Endothelial cell (in vitro differentiated cells): ENCODE measurements at places on chromosomes 6 and 20.

DNA sequence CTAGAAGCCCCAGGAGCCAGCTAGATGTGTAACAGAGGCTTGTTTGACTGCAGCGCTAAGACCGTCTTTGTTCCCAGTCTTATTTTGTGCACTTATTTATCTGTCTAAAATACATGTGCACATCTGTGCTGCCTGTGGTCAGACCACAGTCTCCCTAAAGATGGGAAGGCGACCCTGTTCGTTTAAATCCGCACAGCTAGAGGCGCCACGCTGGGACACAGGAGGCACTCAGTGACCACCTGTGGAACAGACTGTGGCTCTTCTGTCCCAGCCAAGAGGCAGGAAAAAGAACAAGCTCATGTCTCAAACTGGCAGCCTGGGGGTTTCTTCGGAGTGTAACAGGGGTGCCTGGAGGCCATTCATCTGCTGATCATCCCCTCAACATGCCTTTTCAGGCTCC lies 66.8 kb downstream of the CPNE5 start:
- DNase-seq: no peak

GRCh38 chr20:60224914-60225313 lies 266.7 kb downstream of the CDH26 start:
- DNase-seq: peak; percentile 30

DNA sequence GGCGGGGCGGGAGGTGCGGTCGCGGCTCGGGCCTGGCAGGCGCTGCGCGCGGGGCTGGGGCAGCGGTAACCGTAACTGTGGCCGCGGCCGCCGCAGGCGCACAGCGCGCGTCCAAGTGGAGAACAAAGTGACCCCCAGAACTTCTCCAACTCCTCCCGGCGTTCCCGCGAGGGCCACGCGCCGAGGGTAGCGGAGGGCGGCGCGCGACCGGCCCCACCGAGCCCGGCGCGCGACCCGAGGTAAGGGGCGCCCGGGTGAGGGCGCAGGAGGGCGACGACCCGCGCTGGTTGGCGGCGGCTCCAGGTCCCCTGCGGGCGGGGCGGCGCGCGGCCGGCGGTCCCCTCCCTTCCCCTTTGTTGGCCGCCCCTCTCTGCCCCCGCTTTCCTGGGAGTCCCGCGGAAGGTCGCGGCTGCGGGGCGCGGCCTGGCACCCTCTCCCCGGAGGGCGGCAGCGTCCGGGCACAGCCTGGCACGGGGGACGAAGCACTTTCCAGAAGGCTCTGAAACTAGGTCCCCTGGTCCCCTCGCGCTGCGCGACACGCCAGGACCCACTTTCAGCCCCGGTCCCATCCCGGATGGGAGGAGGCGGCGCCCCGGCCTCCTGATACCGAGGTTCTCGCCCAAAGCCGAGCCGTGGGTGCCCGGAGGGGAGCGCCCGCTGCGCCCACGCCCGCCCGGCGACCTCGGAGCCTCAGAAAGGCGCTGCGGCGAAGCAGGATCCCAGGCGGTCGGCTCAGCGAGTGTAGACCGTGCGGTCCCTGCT lies at the start of gene TIAM2:
Gene TIAM2, plus strand, starts transcription at position 62 of the 762 bp plus-strand sequence. CDS start 133,909 bp downstream, outside the sequence.
- peak; percentile 45 for DNase-seq

- no peak for DNase-seq
These were observed 5.9 kb downstream of the SPAG4 start for GRCh38 chr20:35621560-35621946.

DNA sequence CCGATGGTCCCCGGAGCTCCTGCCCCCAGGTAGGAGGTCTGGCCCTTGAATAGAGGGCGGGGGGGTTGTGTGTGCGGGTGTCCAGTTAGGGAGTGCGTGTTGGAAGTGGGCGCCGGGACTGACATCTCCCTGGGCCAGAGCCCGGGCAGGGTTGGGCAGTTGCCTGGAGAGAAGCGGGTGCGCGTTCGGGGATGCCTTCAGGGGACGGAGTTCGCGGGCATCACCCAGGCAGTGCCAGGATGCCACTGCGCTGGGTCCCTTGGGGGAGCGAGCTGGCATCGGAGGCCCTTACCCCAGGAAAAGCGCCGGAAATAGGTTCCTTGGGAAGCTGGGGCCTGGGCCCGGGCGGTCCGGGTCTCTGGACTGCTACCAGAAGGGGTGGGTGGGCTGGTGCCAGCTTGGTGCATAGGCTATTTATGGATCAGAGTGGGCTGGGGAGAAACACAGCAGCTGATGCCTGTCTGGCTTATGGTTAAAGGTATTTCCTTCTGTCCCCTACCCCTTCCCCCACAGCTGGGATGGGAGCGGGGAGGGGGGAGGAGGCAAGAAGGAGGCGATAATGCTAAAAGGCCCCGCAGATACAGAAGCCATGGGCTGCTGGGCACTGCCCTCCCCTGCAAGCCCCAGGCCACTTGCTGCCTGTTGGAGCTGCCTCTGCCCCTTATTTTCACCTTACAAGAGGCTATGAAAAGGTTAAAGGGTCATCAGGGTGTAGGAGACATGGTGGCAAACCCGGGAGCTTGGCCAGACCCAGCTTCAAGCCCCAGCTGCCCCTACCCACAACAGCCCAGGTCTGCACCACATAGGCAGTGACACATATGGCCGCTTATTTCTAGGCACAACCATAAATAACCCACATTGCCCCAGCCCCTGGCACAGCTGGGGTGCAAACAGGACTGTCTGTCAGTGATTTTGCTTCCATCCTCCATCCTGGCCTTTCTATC lies 638 bp downstream of the PACSIN1 start:
- no peak for DNase-seq

DNA sequence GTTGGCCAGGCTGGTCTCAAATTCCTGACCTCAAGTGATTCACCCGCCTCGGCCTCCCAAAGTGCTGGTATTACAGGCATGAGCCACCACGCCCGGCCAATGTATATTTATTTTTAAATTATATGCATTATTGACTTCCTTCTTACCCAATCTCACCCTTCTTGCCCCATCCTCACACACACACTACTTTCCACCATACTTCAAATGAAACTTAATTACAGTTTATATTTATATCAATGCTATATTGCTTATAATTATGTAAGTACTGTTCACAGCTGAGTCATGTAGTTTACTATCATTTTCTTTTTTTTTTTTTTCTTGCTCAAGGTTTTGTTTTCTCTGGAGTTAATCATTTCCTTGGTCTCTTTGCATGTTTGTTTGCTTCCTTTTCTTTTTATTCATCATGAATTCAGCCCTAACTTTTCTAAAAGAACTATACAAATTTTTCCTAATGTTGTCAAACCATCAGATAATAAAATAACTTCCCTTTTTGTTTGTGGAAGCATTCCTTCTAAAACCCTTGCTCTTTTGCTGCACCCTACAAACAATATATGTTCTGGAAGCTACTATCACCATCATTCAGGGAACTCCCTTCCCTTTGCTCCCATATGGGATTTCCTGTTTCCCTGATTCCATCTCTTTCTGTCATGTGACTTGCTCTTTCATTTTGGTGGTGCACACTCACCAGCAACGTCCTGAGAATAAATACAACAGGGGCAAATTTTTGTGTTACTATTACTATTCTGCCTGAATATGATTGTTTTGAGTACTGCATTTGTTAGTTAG lies 201.7 kb upstream of the SASH1 start:
- no peak for DNase-seq

DNA sequence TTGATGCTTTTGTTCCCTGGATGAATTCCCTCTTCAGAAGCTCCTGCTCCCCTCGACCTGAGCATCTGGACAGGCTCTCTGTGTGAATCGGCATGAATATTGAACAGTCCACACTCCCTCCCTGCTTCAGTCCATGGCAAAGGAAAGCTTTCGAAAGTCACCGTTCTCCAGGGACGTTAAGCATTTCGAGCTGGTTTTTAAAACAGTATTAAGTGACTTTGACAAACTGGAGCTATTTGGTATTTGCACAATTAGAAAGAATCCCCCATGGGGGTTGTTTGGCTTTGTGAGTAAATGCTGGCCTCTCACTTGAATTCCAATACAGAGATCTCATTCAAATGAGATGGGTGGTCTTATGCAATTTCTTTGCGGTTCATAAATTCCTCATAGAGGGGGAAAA lies 85.3 kb upstream of the TIAM2 start:
- DNase-seq: no peak

GRCh38 chr6:20204512-20204894 lies 7.8 kb downstream of the MBOAT1 start:
- DNase-seq: no peak

GRCh38 chr20:57967364-57967763 lies 257.5 kb upstream of the PMEPA1 start:
- DNase-seq: no peak

DNA sequence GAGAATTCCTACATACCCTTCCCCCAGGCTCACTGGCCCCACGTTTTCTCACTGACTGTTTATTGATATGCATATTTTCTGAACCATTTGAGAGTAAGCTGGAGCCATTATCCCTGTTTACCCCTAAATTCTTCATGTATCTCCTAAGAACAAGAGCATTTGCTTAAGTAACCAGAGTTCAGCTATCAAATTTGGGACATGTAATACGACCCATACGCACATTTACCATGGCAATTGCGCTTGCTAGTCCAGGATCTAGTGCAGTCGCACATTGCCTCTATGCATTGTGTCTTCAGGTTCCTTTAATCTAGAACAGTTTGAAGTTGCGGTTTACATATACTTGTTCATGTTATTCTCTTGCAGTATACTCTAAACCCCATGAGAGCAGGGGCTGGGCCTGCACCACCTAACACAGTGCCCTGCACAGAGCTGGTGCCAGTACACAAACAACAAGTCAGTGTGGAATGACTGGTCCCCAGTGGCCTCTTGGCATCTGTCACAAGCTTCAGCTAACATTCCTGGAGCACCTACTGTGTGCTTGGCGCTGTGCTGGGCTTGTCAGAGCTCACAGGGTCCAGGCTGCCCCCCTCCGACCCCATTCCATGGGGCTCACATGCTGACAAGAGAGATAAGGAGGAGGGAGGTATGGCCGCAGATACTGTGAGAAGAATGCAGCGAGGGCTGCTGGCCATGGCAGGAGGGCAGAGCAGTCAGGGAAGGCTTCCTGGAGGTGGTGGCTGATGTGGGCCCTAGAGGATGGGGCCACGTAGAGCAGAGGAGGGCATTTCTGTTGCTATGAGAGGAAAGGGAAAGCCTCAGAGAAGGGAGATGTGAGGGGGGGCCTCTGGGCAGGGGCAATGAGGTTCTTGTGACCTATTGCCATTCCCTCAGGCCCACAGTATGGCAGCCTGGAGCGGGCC lies 28.1 kb downstream of the SPDEF start:
- no peak for DNase-seq

DNA sequence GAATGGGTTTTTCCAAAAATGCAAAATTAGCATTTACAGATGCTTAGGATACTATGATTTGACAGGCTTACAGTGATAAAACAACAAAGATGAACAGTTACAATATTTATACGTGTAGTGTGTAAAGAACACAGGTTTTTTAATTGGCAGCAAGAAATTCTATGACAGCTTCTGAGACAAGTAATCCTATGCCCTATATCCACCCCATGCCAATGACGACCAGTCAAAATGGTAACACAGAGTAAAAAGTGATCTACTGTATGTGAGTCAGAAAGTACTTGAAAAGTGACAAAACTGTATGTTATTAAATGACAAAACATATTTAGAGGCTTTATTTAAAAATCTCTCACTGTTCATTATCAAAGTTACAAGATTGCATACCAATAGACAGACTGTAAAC lies 99.5 kb downstream of the PRDM1 start:
- DNase-seq: no peak

- DNase-seq: no peak
These were observed 310.7 kb downstream of the CD83 start for GRCh38 chr6:14428269-14428668.

DNA sequence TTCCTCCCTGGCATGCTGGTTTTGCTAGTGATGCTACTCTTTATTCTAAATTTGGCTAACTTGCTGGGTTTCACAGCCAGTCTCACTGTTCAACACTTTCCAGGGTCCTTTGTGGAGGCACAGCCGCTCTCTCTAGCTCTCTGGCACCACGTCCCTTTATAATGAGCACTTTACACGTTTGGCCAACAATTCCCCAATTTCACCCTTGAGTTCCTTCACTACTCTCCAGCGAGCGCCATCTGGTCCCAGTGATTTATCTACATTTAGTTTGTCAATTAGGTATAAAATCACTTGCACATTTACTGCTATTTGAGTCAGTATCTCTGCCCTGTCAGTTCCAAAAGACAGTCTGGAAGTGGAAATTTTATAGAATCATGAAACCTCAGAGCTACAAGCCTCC lies 241.9 kb upstream of the MOCS1 start:
- no peak for DNase-seq

DNA sequence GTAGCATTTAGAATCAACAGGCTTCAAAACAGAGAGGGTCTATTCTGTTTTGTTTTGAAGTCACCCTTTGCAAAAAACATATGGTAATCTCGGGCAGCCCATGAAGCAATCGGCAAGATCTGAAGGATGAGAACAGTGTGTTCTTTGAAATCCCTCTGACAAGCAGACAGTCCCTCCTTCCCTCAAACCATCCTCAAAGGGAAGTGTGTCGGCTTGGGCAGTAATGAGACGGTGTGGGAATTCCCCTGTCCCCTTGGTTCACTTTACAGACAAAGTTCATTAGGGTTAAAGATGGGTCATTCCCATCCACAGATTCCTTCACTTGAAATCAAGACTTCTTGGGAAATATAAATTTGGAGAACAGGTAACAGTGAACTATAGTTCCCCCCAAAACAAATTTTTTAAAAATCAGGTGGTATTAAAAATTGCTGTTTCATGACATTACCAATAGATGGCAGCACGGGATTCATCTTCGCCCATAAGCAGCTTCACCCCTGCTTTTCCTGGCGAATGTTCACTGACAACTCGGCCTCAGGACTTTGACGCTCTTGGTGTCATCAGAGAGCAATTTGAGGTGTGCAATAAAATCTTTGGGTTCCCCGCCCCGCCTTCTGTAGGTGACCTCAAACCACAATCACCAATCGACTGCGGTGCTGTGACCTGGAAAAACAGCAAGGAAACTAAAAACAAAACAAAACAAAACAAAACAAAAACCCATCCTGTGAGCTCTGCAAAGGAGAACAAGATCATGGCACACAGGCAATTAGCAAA lies 159.3 kb upstream of the TNFAIP3 start:
- peak; percentile 17 for DNase-seq

- DNase-seq: no peak
These were observed 73.9 kb downstream of the ALDH5A1 start for GRCh38 chr6:24568683-24569082.

GRCh38 chr6:111759331-111759835 lies 113.9 kb downstream of the FYN start:
- no peak for DNase-seq

DNA sequence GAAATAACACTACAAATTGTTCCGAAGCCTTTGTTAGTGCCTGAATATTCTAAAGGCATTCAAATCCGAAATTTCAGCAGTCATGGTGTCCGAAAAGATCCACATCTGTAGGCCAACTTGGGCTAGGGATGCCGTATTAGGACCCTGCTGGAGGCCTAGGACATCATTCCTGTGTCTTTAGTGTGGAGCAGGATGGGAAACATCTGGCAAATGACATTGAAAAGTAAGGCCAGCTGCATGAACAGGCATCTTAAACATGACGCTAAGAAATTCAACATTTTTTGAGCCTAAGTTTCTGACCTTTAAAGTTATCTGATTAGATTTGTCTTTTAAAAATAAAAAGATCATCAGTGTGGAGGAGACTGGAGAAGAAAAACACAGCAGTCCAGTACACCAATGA lies 91.3 kb downstream of the MYLK4 start:
- no peak for DNase-seq
